GM04504 (cell line): ENCODE measurements at places on chromosomes 3 and 15.
A peak's percentile ranks its signal among the peaks of the same experiment; 100 is the strongest.

GRCh38 chr3:58575971-58576652, 1.1 kb downstream of the FAM107A start:
- no peak for DNase-seq

DNA sequence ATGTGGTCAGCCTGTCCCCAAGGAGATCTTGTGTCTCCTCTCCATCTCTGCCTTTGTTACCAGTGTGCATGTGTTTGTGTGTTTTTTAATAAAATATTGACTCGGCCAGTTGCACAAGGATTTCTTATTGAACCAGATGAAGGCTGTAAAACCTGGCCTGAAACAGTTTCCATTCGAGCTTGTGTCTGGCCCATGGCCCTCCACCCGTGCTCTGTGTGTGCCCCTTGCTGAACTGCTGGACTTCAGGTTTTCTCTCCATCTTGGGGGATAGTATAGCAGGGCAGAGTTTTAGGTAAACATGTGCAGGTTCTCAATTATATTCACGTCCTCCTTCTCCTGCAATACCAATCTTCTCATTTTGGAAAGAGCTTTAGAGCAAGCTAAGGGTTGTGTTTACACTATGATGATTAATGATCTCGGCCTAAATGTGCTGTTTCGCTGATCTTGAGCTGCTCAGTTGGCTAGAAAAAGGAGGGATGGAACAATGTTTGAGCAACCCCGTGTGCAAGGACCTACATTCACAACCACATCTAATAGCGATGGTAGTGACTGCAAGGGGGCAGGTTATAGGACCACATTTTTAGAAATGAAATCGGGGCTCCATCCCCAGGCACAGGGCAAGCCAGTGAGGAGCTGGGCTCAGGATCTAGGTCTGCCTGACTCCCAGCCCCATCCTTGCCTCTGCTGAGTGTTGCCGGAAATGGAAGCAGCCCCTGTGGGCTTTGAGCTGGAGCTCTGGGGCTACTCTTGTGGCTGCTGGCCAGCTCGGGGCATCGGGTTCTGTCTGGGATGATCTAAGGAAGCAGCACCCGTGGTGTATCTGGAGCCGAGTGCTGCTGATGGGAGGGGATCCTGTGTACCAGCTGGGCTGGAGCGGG, 47.7 kb downstream of the CMTM6 start:
- no peak for DNase-seq

GRCh38 chr15:94691169-94691568, 459.8 kb downstream of the MCTP2 start:
- DNase-seq = no peak

GRCh38 chr3:59872128-59872527, 822.3 kb upstream of the CFAP20DC start:
- no peak for DNase-seq

GRCh38 chr15:66039117-66039871, 170.0 kb downstream of the RAB11A start:
- DNase-seq = no peak

- no peak for DNase-seq
Observed at GRCh38 chr3:84960581-84960980, 1.8 kb downstream of the CADM2 start.

DNA sequence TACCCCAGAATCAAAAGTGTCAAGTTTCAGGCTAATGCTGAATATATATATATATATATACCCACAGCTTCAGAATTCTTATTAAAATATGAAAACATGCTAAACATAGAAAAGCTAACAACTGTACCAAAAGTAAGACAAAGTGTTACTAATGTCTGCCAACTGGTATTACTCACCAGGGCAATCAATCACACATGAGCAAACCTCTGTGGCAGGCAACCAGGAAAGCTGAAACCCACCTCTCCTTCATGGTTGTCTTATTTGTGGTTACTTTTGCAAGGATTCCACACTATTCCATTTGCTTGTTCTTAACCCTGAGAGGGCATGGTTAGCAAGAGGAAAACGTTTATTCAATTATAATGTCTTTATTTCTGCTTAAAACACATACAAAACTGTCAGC, 512.3 kb upstream of the MDFIC2 start:
- peak; percentile 42 for DNase-seq

GRCh38 chr3:41323467-41324155, 124.3 kb downstream of the CTNNB1 start:
- no peak for DNase-seq

GRCh38 chr3:127411083-127411727, 123.4 kb upstream of the PRR20G start:
- no peak for DNase-seq

- DNase-seq = no peak
Observed at GRCh38 chr3:184715943-184716621, 4.2 kb upstream of the MAGEF1 start.

- DNase-seq = no peak
Observed at GRCh38 chr15:77226652-77227051, 155.7 kb upstream of the TSPAN3 start.

DNA sequence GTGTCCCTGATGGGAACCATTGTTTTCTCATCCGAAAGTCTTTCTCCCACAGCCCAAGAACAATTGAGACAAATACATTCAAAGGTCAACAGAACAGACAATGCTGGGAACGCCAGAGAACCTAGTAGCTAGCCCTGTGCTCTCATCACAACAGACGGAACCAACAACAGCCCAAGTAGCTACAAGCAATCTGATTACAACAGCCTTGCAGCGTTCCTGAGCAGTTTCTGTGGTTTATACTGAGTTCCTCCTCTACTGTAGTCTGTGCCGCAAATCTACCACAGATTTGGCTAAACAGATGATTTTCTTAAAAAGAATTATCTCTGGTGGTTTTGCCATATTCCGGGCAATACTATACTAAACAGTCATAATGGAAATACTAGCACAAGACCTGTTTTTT, 435.6 kb downstream of the MECOM start:
- DNase-seq = no peak

DNA sequence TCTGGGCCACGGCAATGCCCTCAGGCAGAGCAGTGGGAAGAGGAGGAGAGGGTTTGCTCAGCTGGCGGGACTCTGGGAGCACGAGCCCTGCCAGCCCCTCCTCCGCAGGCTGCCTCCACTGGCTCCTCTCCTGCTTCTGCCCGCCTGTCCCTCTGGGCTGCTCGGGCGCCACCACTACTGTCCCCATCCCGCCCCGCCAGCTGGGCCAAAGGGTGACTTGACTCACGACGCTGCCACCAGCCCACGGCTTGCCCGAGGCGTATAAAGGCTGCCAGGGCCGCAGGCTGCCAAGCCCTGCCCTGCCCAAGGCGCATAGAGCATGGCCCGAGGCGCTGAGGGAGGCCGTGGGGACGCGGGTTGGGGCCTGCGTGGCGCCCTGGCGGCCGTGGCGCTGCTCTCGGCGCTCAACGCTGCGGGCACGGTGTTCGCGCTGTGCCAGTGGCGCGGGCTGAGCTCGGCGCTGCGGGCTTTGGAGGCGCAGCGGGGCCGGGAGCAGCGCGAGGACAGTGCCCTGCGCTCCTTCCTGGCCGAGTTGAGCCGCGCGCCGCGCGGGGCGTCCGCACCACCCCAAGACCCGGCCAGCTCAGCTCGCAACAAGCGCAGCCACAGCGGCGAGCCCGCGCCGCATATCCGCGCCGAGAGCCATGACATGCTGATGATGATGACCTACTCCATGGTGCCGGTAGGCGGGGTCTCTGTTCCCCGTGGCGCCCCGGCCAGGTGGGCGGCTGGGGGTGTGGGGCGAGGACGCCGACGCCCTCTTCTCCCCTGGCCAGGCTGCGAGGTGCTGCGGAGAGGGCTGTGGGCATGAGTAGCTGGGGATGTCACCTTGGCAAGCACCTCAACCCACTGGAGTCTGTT, at the start of gene GLDN:
GLDN (plus strand) TSS at position 290 of the 861 bp plus-strand sequence; CDS start at position 320, 30 bp downstream.
- DNase-seq = no peak

DNA sequence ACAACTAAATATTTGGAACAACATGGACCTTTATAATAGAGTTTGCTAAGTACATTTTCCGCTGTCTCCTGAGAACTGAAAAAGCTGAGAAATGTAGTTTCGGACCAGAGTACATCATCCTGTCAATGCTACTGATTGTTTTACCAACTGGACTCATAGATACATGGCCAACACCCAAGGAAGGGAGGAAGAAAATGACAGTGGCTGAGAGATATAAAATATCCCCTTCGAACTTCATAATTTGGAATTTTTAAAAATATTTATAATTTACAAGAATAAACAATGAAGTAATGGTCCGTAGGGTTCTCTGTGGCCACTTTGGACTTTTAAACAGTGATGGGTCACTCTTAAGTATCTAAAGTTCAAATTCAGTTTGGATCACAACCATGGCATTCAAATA, 1042.7 kb downstream of the MCTP2 start:
- no peak for DNase-seq

- DNase-seq = no peak
Observed at GRCh38 chr3:176795891-176796290, 401.4 kb downstream of the TBL1XR1 start.

- DNase-seq = no peak
Observed at GRCh38 chr3:95387242-95388021, 1324.6 kb downstream of the NSUN3 start.

- no peak for DNase-seq
Observed at GRCh38 chr3:15703346-15703745, 94.4 kb downstream of the ANKRD28 start.
